GF-D8 (cell line): ENCODE measurements at places on chromosomes 12 and 14.

DNA sequence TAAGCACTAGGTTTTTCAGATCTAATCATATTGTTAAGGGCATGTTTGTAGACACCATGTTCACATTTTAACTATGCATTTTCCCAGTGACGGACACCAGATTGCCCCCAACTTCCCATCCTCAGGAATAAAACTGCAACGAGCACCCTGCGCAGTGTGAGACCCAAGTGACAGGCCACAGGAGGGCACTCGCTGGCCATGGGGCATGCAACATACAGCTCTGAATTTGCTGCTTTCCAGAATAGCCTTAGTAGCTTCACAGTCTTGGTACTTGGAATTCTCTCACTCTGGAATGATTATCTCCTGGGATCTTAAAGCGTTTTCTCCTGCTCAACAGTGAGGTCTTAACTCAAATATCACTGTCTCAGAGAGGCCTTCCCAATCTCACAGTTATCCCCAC is 972 bp upstream of the DDX47 start:
- no peak for DNase-seq

GRCh38 chr14:101827286-101827685 is 65.8 kb downstream of the PPP2R5C start:
- DNase-seq = no peak

DNA sequence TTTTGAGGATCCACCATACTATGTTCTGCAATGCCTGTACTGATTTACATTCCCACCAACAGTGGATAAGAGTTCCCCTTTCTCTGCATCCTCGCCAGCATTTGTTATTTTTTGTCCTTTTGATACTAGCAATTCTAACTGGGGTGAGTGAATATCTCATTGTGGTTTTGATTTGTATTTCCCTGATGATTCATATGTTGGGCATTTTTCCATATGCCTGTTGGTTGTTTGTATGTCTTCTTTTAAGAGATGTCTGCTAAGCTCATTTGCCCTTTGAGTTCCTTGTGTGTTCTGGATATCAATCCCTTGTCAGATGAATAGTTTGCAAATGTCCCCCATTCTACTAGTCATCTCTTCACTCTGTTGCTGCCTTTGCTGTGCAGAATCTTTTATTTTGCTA is 49.0 kb upstream of the MSRB3 start:
- DNase-seq = no peak

DNA sequence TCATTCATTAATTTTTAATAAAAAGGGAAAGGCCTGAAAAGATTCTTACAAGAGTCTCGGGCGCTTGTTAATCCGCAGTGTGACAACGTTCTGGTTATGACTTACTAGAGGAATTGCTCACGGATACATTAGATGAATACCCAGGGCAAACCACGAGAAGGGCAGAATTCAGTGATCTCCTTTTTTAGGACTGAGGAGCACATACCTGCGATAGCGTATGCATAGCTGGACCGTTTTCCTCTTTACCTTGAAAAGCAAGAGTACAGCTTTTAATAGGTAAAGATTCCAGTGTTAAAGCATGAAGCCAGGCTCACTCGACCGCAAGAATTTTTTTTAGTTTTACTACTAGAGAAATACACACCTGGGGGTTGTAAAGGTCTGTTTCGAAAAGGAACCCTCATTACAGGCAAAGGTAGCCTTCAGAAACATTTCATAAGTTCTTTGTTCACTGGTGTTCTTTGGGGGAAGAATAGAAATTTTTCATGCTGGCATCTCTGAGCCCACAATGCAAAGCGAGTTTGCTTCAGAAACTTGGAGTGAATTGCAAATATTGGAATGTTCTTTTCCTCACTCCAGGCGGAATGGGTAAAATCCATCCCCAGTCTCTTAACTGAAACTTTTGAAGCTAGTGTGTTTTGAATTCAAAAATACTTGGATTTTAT is 953 bp downstream of the MAPK1IP1L start:
- DNase-seq = no peak

DNA sequence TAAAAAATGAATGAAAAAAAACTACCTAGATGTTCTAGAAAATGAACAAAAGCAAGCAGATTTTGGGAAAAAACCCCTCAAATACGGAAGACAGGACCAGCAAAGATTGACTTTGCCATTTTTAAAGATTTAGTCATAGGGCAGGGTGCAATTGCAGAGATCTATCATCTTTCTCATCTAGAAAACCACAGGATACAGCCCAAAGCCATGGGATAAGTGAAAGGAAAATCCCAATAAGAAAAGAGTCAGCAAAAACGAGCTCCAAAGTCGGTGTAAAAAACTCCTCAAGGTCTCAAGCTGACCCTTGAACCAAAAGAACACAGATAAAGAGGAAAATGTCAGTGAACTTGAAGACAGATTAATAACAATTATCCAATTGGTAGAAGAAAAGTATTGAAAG is 28.0 kb downstream of the CEP290 start:
- DNase-seq = no peak

GRCh38 chr12:77324416-77324762 is 259.0 kb upstream of the E2F7 start:
- DNase-seq = no peak

GRCh38 chr12:51950682-51951198 is 759 bp upstream of the ACVR1B start:
- DNase-seq = no peak

GRCh38 chr14:99984036-99984435 is 81.2 kb upstream of the EVL start:
- no peak for DNase-seq

- DNase-seq = no peak
Observed at GRCh38 chr14:21734457-21735074, 60.9 kb upstream of the OR4E1 start.

DNA sequence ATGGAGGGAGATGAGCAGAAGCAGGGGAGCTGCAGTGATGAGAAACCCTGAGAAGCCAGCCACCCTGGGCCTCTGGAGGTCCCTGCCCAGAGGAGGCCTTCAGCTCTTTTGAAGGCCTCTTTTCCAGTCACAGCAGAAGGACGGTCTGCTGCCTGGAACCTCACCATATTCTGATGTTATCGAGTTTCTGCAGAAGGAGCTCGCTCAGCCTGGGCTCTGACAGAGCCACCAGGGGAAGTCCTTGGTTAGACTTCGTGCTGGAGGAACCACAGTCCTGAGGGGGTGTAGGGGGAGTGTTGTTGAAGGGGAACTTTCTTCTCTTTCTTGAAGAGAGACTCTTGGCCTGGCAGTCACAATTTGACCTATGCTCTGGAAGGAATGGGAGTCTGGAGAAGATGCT is 25.1 kb upstream of the BATF start:
- no peak for DNase-seq

- no peak for DNase-seq
Observed at GRCh38 chr12:80154261-80154660, 54.9 kb downstream of the OTOGL start.

DNA sequence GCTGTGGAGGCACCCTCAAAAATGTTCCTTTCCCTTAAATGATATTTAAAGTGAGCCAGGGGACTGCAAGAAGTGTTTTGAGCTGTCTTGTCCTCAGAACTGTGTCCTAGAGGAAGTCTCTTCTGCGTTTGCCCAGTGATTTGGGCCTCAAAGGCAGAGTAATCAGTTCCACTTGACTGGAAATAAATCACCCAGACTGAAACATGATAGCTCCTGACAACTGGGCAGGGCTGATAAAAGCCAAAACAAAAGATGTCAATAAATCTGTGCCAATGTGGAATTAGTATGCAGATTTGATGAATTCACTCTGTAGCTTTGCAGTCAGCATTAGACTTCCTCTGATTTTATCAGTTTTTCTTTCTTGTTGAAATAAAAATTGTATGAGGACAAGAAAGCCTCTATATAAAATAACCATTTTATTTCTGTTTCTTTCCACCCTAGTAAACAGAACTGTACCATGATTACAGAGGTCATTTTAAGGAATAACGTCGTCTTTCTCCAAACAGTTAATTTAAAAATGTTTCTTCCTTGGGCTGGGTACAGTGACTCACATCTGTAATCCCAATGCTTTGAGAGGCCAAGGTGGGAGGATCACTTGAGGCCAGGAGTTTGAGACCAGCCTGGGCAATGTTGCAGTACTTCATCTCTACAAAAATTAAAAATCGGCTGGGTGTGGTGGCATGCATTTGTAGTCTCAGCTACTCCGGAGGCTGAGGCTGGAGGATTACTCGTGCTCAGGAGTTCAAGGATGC is 180.8 kb downstream of the ERC1 start:
- DNase-seq = no peak

DNA sequence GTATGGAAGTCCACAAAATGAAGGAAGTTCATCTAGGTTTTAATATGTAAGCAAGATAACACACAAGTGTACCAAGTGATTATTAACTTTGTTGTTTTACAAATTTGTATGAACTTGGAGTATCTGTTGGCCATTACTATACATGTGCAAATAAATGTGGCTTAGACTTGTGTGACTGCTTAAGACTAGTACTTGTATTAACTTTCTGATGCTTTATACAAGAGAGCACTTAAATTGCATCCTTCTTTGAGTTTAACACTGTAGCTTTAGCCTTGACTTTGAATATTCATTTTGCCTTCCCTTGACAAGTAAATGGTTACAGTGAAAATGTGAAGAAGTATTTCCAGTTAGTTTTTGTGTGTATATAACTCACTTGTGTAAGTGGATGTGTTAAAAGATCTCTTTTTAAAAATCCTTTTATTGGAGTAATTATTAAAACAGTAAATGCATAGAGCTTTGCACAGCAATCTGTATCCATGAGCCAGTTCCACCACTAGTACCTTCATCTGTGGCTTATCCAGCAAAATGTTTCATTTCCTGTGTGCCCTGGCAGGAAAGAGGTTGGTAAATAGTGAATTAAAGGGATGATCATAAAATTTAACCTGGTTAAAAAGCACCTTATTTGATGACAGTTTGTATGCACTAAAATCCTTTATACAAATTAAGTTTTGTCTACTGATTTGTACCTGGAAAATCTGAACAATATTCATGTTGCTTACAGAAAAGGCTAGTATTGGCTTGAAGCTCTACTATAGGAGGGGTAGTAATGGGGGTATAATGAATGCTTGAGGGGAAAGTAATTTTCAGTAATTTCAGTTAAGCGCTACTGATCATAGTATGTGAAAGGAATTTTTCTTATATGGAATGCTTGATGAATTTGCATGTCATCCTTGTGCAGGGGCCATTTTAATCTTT is 8.0 kb downstream of the PNN start:
- DNase-seq = no peak

GRCh38 chr12:132033627-132034026 is 83.9 kb downstream of the EP400 start:
- no peak for DNase-seq

- no peak for DNase-seq
Observed at GRCh38 chr12:53950789-53951576, 3.7 kb upstream of the HOXC12 start.
